ENCODE measurements at places on chromosomes 4 and X. TPM values are rescaled to one million over a fixed set of nuclear protein-coding genes. Genes with fewer than 3 reads are reported as not detected.

DNA sequence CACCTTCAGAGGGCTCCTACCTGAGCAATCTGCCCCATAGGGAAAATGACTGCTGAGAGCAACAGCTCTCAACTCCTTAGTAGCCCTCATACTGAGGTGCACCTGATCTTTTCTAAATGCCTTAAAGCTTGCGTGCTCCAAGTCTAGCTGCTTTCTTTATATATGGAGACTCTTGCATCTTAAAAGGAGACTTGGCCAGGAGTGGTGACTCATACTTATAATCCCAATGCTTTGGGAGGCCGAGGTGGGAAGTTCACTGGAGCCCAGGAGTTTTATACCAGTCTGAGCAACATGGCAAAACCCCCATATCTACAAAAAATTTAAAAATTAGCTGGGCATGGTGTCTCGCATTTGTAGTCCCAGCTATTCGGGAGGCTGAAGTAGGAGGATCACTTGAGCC, 78.1 kb upstream of the TRIM2 start:
- no peaks in the 10 kb centered on the region for H3K27me3 ChIP-seq
- H3K4me3 ChIP-seq: no peak overlapping the region
- H3K27ac ChIP-seq: no peak overlapping the region

GRCh38 chr4:43234626-43235415, 342.3 kb downstream of the GRXCR1 start:
- H3K36me3 ChIP-seq: no peaks in the 10 kb centered on the region
- H3K4me1 ChIP-seq: no peaks in the 10 kb centered on the region
- H3K27ac ChIP-seq: no peak overlapping the region
- no peak overlapping the region for H3K4me3 ChIP-seq
- no peak for DNase-seq

DNA sequence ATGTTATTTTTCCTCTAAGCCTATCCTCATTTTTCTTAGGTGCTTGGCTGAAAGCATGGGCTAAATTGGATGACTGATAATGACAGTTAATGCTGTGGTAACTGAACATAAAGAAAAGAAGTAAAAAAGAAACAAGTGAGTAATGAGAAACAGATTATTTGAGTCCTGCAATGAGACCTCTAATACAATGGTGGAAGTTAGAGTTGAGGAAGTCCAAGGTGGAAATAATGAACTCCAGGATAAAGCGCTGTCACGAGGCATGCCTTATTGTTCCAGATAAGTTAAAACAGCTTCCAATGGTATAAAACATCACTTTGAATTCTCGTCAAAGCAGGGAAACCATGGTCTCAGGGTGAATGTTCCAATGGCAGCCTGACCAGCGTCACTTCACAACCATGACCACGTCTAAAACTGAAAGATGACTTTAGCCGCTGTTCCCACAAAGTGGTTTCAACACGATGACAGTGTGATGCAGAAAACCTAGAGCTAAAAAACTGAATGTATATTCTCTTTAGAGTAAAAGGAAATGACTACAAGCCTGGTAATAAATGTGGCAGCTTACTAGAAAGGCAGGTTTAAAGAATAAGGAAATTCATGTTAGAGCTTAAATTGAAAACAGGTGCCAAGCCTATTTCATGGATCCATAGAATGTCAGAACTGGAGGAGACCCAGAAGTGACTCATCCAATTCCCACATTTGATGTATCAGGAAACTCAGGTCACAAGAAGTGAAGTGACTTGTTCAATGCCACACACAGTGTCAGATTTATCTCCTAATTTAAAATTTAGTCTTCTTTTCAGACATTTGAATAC, 202.6 kb upstream of the GYPA start:
- no peaks in the 10 kb centered on the region for H3K36me3 ChIP-seq
- H3K4me1 ChIP-seq: peaks cover 10% of the 10 kb centered on the region
- no peak for DNase-seq
- no peak overlapping the region for H3K4me3 ChIP-seq
- no peak overlapping the region for H3K27ac ChIP-seq

GRCh38 chr4:38279650-38280322, 319.6 kb downstream of the PTTG2 start:
- H3K27ac ChIP-seq: no peak overlapping the region
- DNase-seq: no peak
- H3K4me1 ChIP-seq: peaks cover 19% of the 10 kb centered on the region
- no peak overlapping the region for H3K4me3 ChIP-seq

DNA sequence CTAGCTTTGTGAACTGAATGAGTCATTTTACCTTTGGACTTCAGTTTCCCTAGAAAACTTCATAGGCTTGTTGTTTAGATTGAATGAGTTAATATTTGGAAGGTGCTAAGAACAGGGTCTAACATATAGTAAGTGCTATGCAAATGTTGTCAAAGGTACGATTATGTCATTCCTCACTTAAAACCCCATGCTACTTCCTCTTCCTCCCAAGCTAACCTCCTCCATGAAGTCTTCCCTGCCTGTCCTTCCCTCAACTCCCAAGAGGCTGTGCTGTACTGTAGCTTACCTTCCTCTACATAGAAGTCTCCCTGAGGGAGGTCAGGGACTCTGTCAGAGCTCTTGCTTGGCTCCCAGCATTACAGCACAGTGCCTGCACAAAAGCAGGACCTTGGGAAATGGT, 103.4 kb upstream of the PJA1 start:
- no peaks in the 10 kb centered on the region for H3K36me3 ChIP-seq
- no peak overlapping the region for H3K27ac ChIP-seq
- DNase-seq: no peak
- H3K4me1 ChIP-seq: no peaks in the 10 kb centered on the region
- peaks cover 39% of the 10 kb centered on the region for H3K27me3 ChIP-seq
- no peak overlapping the region for H3K4me3 ChIP-seq

GRCh38 chr4:124230268-124230667, 482.3 kb downstream of the ANKRD50 start:
- no peak overlapping the region for H3K27ac ChIP-seq
- H3K4me3 ChIP-seq: no peak overlapping the region
- DNase-seq: no peak

DNA sequence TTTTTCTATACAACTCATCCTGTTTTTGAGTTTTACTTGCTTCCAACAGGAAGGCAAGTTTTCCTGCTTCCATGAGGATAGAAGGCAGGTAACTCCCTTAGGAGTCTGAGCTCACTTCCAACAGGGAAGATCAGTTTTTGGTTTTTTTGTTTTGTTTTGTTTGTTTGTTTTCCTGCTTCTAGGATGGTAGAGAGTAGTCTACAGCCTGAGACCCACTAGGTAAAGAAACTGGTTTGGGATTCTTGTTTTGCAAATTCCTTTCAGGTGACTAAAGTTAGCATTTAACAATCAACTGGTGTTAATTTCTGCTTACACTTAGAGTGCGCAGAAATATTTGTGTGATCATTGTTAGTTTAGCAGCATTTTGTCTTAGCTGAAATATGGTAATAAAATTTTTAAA, 227.8 kb upstream of the TACR3 start:
- no peak overlapping the region for H3K27ac ChIP-seq
- H3K36me3 ChIP-seq: no peaks in the 10 kb centered on the region
- no peak for DNase-seq
- no peak overlapping the region for H3K4me3 ChIP-seq

DNA sequence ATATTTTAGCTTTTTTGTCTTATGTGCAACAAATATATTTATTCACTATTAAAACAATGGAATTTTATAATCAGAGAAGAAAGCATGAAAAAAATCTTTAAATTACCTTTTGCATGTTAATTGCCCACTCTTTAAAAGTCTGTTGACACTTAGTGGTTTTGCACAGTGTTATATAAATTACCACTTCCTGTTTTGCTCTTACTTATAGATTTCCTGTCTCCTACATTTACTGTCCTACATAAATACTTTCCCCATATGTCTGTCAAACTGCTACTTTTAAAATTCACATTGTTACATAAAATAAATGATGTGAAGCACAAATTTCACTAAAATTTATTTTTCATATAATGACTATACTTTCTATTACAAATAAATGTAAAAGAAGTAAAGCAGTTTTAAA, 161.1 kb upstream of the NDST4 start:
- no peaks in the 10 kb centered on the region for H3K4me1 ChIP-seq
- no peak for DNase-seq
- H3K27ac ChIP-seq: no peak overlapping the region
- H3K4me3 ChIP-seq: no peak overlapping the region
- H3K36me3 ChIP-seq: no peaks in the 10 kb centered on the region

- peak overlapping the region; percentile 80 for H3K27ac ChIP-seq
- H3K27me3 ChIP-seq: no peaks in the 10 kb centered on the region
- peaks cover 42% of the 10 kb centered on the region for H3K4me1 ChIP-seq
- no peak for DNase-seq
- peaks cover 25% of the 10 kb centered on the region for H3K36me3 ChIP-seq
These were observed 15.3 kb downstream of the KLHL2 start for GRCh38 chr4:165222651-165222994.

- no peak overlapping the region for H3K4me3 ChIP-seq
- H3K36me3 ChIP-seq: no peaks in the 10 kb centered on the region
- DNase-seq: peak; percentile 42
These were observed 217.9 kb downstream of the CENPC start for GRCh38 chr4:67327245-67328017.

DNA sequence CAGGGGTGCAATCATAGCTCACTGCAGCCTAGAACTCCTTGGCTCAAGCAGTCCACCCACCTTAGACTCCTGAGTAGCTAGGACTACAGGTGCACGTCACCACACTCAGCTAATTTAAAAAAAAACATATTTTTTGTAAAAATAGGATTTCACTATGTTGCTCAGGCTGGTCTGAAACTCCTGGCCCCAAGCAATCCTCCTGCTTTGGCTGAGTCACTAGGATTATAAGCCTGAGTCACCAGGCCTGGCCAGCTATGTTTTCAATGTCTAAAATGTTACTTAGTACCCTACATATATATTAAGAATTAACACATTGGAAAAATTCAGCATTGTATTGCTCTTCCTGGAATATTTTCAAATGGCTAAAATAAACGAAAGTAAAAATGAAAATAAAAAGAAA, 37.5 kb downstream of the PNPLA4 start:
- H3K4me3 ChIP-seq: no peak overlapping the region
- no peak for DNase-seq
- H3K36me3 ChIP-seq: no peaks in the 10 kb centered on the region
- no peaks in the 10 kb centered on the region for H3K4me1 ChIP-seq
- no peak overlapping the region for H3K27ac ChIP-seq

- H3K4me1 ChIP-seq: no peaks in the 10 kb centered on the region
- no peak overlapping the region for H3K27ac ChIP-seq
- H3K36me3 ChIP-seq: no peaks in the 10 kb centered on the region
- H3K4me3 ChIP-seq: no peak overlapping the region
These were observed 136.4 kb upstream of the GUCY1A1 start for GRCh38 chr4:155530290-155530689.

DNA sequence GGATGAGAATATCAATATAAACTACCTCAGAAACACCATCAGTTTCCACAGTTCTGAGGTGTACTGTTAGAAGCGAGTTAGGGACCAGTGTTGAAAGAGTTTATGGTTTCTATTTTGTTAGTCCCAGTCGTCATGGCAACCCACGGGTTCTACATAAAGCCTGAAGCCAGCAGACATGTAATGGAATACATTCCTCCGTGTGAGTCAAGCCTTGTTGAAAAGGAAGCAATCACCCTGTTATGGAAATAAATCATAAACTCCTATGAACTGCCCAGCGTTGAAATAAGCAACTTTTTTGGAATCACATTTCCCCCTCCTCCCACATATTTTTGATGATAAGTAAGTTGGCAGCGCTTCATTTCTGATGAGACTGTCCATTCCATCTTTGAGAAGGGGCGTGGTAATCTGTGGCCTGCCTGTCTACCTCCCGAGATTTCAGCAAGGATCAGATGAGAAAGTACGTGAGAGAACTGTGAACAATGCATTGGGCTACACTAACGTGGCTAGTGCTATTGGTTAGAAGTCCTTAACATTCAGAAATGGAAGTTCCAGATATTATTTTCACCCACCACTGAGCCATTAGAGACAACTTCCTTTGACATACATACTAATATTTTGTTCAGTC, 40.4 kb upstream of the PDHA1 start:
- peaks cover 6% of the 10 kb centered on the region for H3K27me3 ChIP-seq
- no peaks in the 10 kb centered on the region for H3K36me3 ChIP-seq
- H3K4me3 ChIP-seq: no peak overlapping the region
- no peaks in the 10 kb centered on the region for H3K4me1 ChIP-seq
- no peak for DNase-seq

DNA sequence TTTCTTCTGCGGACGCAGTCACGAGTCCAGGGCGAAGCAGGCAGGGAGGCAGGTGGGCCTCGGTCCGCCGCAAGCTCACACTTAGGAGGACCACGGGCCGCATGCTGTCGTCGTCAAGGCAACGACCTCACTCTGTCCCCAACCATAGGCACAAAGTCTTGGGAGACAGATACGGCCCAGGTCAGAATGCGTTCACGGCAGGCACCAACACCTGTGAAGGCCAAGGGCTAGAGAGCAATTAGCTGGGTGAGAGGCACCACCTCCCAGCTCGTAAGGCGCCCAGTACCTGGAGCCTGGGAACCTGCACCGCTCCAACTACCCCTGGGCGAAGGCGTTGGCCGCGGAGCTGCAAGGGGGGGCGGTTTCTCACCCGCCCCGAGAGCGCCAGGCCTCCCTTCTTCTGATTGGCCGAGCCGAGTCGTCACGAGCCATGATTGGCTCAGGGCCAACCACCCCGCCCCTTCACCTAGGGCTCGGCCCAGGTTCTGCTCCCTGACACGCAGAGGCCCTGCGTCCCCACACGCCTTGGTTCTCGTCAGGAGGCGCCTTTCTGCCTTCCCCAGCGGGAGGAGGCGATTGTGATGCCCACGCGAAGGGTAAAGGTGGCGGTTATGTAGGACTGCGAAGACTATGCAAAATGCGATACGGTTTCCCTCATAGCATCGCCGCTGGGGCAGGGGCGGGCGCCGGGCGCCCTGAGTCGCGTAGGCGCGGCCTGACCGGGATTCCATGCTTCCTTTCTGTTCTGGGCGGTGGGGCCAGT, at the start of gene CDKL2:
Gene CDKL2, minus strand, starts transcription at position 355 of the 763 bp plus-strand sequence. CDS start 4,540 bp downstream, outside the sequence.
- DNase-seq: peak; percentile 94
- no peaks in the 10 kb centered on the region for H3K36me3 ChIP-seq
- H3K4me3 ChIP-seq: peak within 1 kb of the TSS; percentile 92
- H3K27ac ChIP-seq: peak within 1 kb of the TSS; percentile 7
- H3K4me1 ChIP-seq: peaks cover 11% of the 10 kb centered on the region

GRCh38 chr4:185317880-185318279, 77.8 kb downstream of the LRP2BP start:
- H3K27ac ChIP-seq: no peak overlapping the region
- no peak overlapping the region for H3K4me3 ChIP-seq
- H3K4me1 ChIP-seq: peaks cover 8% of the 10 kb centered on the region
- DNase-seq: no peak

SHROOM2 gene
- 0.29 TPM for total RNA-seq

ENAM gene
- not detected for total RNA-seq

PPP2R2C gene
- total RNA-seq: not detected

XAGE1A gene
- not detected for total RNA-seq

MTMR8 gene
- total RNA-seq: 4.1 TPM

TMEM150C gene
- not detected for total RNA-seq

FAM9C gene
- total RNA-seq: 0.09 TPM
